ENCODE measurements at places on chromosomes 1 and 21.

GRCh38 chr1:223248001-223248769, 105.1 kb upstream of the TLR5 start:
- no peaks in the 10 kb centered on the region for H3K27me3 ChIP-seq
- H3K4me3 ChIP-seq: no peak overlapping the region
- no peaks in the 10 kb centered on the region for H3K4me1 ChIP-seq
- H3K27ac ChIP-seq: no peak overlapping the region
- peak; percentile 17 for DNase-seq

GRCh38 chr1:67838180-67838910, 5.1 kb upstream of the GNG12 start:
- peaks cover 26% of the 10 kb centered on the region for H3K4me1 ChIP-seq
- H3K36me3 ChIP-seq: no peaks in the 10 kb centered on the region
- H3K27ac ChIP-seq: no peak overlapping the region
- peaks cover 12% of the 10 kb centered on the region for H3K27me3 ChIP-seq

- no peaks in the 10 kb centered on the region for H3K27me3 ChIP-seq
- H3K27ac ChIP-seq: no peak overlapping the region
Measured at GRCh38 chr1:157968946-157969345, 24.5 kb upstream of the KIRREL1 start.

GRCh38 chr21:36306872-36307534, 13.0 kb upstream of the MORC3 start:
- H3K4me3 ChIP-seq: no peak overlapping the region
- no peaks in the 10 kb centered on the region for H3K27me3 ChIP-seq
- no peak for DNase-seq
- H3K4me1 ChIP-seq: no peaks in the 10 kb centered on the region
